ENCODE measurements at places on chromosomes 6 and 20.

DNA sequence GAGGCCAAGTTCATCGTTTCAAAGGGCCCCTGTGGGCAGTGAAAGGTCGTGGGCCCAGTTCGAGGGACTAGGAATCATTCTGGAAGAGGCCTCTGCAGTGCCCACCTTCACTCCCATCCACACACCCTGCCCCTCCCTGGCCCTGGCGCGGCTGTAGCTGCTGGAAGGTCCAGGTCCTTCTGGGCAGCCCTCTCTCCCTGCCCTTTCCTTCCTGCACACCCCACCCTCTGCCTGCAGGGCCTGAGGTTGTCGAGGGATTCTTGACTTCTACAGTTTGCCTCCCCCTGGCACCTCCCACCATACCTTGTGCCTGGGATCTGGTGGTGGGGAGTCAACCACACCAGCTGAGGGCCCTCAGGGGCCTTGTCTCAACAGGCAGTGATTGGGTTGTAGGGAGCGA is 4.5 kb upstream of the MYT1 start:
- DNase-seq: no peak

GRCh38 chr6:151475653-151476523 is 17.9 kb upstream of the CCDC170 start:
- DNase-seq: no peak

DNA sequence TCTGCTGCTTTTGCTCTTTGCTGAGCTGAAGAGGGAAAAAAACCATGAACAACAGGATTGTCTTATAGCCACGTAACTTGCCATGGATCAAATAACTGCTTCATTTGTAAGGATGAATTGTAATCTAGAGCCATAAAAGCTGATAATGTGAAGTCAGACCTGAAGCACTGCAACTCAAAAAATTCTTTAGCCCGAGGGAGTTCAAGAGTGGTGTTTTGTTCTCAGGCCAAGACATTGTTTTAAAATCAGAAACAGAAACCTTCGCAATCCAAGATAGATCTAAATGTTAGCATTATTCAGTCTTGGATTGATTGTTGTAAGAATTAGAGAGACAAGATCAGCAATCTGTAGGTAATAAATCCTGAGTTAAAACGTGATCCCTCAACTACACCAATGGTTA is at the start of gene TRAPPC3L:
Gene TRAPPC3L (minus strand): TSS at position 34 of the 400 bp plus-strand sequence. CDS start 170 bp downstream, outside the sequence.
- DNase-seq: no peak

- DNase-seq: no peak
Measured at GRCh38 chr6:120254651-120255050, 905.1 kb upstream of the MAN1A1 start.

DNA sequence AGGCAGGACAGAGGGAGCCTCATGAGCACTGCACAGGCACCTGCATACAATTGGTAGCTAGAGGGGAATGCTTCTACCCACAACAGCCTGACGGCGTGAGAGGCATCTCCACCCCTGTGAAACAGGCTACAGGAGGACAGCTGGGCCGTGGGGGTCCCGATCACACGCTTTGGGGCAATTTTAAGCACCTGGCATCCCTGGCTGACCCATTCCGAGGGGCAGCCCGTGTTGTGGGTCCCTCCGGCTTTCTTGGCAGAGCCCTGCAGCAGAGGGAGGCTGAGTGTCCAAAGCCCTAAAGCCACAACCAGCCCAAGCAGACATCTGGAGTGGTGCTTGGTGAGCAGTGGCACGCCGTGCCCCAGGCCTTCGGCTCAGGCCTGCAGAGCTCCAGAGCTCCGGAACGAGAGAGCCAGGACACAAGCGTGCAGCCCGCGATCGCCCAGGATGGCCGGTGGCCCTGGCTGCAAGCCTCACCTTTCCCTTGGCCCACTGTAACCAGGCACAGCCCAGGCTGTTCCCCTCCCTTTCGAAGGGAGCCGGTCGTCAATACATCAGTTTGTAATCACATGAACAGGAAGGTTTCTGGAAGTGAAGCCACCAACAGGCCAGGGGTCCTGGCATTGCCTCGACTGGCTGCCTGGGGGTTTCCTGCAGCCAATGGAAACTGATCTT is 81.4 kb downstream of the DLL1 start:
- no peak for DNase-seq

DNA sequence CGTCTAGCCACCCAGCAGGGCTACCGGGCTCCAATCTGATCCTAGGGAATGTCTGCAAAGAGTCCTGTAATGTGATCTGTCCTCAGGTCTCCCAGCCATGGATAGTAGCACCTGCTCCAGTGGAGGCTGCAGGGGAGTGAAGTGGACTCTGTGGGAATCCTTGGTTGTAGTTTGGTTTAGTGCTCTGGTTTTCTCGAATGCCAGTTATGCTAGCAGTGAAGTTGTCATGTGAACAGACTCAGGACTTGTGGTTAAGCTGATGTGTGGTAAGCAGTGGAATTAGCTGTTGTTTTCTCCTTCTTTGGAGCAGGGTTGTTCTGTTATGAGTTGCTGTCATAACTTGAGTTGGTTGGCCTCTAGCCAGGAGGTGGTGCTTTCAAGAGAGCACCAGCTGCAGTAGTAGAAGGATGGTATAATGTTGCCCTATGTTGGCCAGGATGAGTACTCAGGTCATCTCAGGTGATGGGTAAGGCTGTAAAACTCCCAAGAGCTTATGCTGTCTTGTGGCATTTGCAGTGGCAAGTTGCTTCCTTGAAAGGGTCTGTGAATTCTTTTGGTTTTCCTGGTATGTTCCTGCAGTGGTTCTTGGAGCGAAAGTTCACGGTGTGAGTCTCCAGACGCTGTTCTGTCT is 390.2 kb downstream of the UTRN start:
- DNase-seq: no peak

DNA sequence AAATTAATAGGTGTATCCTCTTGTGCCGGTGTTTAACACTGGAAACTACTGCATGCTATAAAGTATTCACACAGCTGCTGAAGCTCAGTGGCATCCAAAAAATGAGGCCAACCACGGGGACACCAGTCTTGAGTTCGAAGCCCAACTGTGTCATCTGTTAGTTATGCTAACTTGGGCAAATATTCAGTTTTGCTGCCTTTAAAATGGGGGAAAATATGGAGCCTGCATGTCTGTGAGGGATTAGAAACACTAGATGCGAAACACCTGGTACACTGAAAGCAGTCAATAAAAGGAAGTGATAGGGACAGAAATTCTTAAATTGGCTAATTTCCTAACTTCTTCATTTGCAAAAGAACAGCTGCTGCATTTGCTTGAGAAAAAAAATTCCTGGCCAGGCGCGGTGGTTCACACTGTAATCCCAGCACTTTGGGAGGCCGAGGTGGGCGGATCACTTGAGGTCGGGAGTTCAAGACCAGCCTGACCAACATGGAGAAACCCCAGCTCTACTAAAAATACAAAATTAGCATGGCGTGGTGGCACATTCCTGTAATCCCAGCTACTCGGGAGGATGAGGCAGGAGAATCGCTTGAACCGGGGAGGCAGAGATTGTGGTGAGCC is 36.6 kb upstream of the MLIP start:
- no peak for DNase-seq

DNA sequence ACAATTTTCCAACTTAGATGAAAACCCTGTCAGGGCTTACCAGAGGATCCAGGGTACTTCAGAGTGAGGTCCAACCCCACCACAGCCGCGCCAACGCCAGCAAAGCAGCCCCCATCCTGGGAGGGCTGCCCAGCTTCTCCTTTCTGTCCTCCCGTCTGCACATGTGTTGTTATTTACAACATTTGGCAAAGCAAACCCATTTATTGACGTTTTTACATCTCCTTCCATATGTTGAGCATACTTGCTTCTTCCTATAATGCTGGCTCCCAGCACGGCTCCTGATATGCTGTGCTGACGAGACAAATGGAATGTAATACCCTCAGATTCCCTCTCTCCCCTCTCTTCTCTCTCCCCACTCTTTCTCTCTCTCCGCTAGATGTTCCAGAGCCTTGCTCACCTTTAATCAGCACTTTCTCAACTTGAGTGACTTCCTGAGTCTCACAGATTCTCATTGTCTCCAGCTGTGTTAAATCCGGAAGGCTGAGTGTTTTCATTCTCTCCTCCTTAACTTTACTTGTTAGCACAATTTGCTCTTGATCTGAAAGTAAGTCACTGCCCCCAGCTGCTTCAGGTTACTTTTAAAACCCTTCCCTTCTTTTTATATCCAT is 22.7 kb downstream of the RCAN2 start:
- DNase-seq: no peak

GRCh38 chr20:4828830-4829513 is 107.3 kb downstream of the PRND start:
- DNase-seq: no peak

DNA sequence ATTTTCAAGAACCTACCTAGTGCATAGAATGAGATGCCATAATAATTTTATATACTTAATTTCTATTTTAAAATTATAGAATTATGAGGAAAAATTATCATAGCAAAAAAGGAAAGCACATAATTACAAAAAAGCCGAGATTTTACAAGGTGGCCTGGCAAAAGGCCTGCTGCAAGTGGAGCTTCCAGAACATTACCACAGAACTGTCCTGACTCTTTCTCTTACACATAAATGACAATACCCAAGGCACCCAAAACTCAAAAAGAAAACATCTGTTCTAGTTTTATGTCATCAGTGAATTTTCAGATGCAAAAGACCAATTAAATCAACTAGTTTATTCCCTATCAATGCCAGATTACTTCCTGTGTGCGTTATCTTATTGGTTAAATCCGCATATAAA is 74.2 kb downstream of the FILIP1 start:
- no peak for DNase-seq

DNA sequence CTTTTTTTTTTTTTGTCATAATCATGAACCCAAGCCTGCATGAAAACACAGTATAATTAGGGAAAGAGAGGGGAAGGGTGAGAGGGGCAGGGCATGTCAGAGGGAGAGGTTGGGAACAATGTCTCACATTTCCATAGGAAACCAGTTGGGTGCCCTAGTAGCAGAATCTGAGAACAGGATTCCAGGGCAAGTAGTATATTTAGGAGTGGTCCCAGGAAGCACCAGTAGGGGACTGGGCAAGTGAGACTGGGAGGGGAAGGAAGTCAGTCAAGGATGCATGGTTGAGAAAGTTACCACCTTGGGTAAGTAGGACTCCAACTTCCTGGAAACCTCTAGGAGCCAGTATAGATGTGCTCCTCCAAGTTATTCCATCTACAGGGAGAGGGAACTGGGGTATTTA is 88.6 kb upstream of the MAFB start:
- DNase-seq: no peak

DNA sequence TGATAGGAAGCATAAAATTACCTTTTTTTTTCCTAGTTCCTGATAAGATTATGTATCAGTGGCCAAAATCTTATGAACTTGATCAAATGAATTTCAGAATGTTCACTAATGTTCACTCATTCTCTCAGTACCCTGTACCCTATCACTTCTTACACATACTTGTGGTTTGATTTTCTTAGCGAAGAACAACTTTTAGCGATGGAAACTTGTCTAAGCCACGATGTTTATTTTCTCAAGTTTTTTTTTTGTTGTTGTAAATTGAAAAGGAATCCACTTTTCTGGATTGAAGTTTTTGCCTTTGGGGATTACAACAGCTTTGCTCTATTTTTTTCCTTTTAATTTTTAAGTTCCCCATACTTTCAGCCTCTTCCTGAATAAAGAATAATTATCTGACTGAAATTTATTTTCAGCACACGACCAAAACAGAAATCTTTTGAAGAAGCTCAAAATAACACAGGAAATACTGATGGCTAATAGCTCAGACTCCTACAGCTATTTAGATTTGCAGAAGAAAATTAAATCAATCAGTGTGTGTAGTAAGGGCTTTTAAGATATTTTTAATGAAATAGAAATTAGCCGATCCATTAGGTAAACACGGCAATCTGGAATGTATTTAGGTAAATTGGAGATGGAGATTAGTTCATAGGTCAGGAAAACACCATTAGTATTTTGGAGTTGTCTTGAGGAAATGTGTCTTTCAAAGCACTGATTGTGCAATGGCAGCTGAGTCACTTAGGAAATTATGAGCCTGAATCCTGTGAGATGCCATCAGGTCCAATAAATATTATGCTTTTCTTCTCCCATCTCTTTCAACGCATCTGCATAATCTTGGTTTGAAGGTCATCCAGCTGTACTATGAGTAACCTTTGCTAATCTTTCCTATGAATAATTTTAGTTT is 217.5 kb downstream of the GJA1 start:
- no peak for DNase-seq

GRCh38 chr20:45781391-45781931 is 10.2 kb downstream of the WFDC3 start:
- no peak for DNase-seq

DNA sequence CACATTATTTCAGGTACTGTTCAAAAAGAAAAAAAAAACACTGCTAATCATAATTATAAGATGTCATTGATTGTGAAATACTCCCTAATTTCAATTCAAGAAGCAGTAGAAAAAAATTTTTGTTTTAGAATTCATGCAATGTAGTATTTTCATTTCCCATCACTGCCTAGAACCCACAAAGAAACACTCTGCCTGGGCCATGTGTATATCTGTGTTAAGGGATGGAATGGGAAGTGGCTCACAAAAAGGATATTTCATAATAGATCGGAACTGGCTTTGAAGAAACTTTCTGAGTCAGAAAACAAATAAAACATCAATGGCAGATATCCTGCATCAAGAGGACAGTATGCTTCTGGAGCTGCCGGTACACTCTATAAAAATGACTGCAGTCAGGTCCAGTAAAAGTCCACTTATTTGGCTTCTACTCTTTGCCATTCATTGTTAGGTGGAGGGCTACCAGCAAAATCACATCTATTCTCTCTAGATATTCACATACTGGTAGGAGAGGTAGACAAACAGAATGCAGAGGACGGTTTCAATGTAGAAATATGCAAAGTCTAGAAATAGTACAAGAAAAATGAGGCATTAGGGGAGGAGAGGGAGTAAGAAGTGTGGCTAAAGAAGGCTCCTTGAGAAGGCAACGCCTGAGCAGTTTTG is 135.0 kb upstream of the TNFAIP3 start:
- no peak for DNase-seq

GRCh38 chr6:80094017-80094416 is 12.5 kb upstream of the BCKDHB start:
- DNase-seq: no peak

GRCh38 chr6:45320349-45320748 is 7.8 kb upstream of the RUNX2 start:
- DNase-seq: no peak

DNA sequence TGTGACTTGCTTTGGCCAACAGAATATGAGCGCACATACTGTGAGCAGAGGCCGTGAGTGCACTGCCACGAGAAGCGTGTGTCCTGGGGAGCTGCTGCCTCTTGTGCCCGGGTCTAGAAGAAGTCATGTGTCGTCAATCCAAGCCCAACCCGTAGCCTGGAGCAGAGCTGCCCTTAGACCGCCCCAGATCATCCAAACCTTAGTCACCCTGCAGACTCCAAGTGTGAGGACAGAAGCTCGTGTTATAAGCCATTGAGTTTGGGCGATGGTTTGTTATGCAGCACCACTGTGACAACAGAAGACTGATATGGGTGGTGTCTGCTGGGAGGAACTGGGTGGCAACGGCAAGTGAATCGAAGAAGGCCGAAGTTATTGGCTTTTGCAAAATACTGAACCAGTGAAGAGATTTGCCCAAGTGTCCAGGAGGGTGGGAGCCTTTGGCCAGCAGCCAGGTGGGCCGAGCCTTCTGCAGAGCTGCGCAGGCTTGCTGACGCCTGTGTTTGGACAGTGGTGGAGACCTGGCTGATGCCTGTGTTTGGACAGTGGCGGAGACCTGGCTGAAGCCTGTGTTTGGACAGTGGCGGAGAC is 101.3 kb upstream of the SULF2 start:
- DNase-seq: no peak

GRCh38 chr20:36941401-36941835 is 10.1 kb downstream of the SAMHD1 start:
- DNase-seq: no peak

GRCh38 chr6:151627689-151628444 is 134.1 kb downstream of the CCDC170 start:
- no peak for DNase-seq

GRCh38 chr6:163962627-163963117 is 548.2 kb downstream of the QKI start:
- DNase-seq: no peak

GRCh38 chr6:91926361-91926760 is 1339.5 kb upstream of the MAP3K7 start:
- DNase-seq: no peak

All from NCI-H1048 (cell line).